ENCODE measurements at places on chromosomes 4 and X.
A peak's percentile ranks its signal among the peaks of the same experiment; 100 is the strongest.

- DNase-seq = no peak
These were observed at the start of gene XAGE5 for GRCh38 chrX:52811065-52811625. Gene XAGE5, plus strand, starts transcription at chrX:52811287. Its CDS starts 1,280 bp downstream, at chrX:52812567.

DNA sequence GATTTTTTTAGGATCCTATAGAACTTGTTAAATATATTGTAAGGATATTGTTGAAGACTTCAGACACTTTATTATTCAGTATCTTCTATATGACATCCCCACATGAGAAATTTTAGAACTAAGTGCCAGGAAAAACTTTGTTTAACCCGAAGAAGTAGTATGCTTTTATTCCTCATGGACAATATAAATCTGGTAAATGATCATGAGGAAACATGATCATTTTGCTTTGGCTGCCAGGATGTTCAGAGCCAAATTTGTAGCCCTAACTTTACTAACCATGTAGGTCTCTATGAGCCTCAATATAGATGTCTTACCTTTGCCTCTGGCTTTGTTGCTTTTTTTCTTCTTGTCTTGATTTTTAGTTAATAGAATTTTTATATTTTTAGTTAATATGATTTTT lies 77.8 kb upstream of the TEX13D start:
- DNase-seq = no peak

- DNase-seq = no peak
These were observed 281.4 kb downstream of the ZIC3 start for GRCh38 chrX:137847376-137847775.

DNA sequence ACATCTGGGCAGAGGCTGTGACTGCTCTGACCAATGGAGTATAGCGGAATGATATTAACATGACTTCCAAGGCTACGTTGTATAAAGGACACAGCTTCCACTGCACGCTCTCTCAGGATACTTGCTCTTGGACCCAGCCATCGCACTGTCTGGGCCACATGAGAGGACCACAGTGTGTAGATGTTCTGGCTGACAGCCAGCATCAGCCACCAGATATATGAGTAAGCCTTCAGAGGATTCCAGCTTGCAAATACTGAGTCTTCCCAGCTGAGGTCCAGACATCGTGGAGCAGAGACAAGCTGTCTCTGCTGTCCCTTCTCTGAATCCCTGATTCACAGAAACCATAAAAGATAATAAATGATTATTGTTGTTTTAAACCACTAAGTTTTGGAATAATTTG lies 146.8 kb upstream of the USP9X start:
- no peak for DNase-seq

- no peak for DNase-seq
These were observed 101.3 kb downstream of the RTL5 start for GRCh38 chrX:72030431-72030830.

GRCh38 chrX:136910565-136911035 lies 30.1 kb upstream of the RBMX start:
- no peak for DNase-seq

- peak; percentile 35 for DNase-seq
These were observed 6.6 kb downstream of the SCML1 start for GRCh38 chrX:17743913-17744312.

- DNase-seq = no peak
These were observed 35.4 kb downstream of the ARHGEF38 start for GRCh38 chr4:105587841-105588240.

- no peak for DNase-seq
These were observed 628.3 kb downstream of the TRIML1 start for GRCh38 chr4:188767496-188767895.

- no peak for DNase-seq
These were observed 57.3 kb upstream of the BCOR start for GRCh38 chrX:40154853-40155588.

Data from epithelial cell of esophagus (primary cell).